Activated CD8-positive, alpha-beta T cell treated with anti-CD3 and anti-CD28 coated beads, Interleukin-2, amount 10 ng/mL, durations not matched to agents 7 days and 5 days (primary cell): ENCODE measurements at places on chromosomes 12 and 14. TPM values are rescaled to one million over a fixed set of nuclear protein-coding genes. Genes with fewer than 3 reads are reported as not detected.

The TEX52 gene
- total RNA-seq, result 0.40 TPM

The KLHDC1 gene
- total RNA-seq, result 0.95 TPM

The CLEC4A gene
- 0.34 TPM for total RNA-seq

The DPPA3 gene
- not detected for total RNA-seq

The CDCA3 gene
- 115 TPM for total RNA-seq

The EGLN3 gene
- total RNA-seq, result 13.7 TPM

The VWF gene
- not detected for total RNA-seq

The NRXN3 gene
- total RNA-seq, result not detected

The RASSF8 gene
- total RNA-seq, result 1.0 TPM

The GLIPR1L1 gene
- not detected for total RNA-seq

The FLVCR2 gene
- total RNA-seq, result 5.5 TPM

The SMCO2 gene
- total RNA-seq, result not detected

The PPP4R4 gene
- 0.26 TPM for total RNA-seq

The GYS2 gene
- not detected for total RNA-seq

The IQSEC3 gene
- 2.6 TPM for total RNA-seq

The TCL1B gene
- not detected for total RNA-seq

The HOXC9 gene
- not detected for total RNA-seq

The KRT72 gene
- total RNA-seq, result 0.40 TPM

The RAN gene
- 1,332 TPM for total RNA-seq

The BIN2 gene
- total RNA-seq, result 158 TPM

The MGST1 gene
- total RNA-seq, result not detected

The FAM186B gene
- total RNA-seq, result 0.18 TPM

The GSG1 gene
- total RNA-seq, result not detected

The CCDC177 gene
- not detected for total RNA-seq
